Activated T-helper 9 cell treated with anti-CD3 and anti-CD28 coated beads, Interleukin-2, amount 50 U/mL, for 16 hours (primary cell): ENCODE measurements at places on chromosomes 7 and 10.

DNA sequence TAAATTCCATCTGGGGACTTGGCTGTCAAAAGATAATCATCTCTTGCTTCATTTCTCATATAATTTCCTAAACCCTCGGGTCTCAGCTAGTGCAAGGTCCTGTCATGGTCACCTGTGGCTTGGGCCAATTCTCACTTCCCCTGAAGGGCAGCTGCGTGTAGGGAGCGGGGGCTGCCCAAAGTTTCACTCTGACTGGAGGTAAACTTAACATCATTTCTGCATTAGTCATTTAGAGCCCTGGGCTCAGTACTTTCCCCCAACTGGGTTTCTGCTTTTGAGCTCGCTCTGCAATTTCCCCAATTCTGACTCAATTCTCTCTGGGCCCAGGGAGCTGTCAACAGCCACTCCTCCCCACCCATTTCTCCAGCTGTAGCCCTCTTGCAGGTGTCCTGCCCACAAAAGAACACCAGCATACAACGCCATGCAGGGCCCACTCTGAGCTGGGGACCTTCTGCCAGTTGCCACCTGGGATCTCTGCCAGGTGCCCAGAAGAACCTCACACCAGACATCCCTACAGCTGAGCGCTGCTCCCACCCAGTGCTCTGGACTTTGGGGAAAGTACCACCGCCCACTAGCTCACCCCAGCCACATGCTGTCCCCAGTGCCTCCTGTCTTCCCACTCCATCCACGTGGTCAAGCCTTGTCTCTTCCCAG, 37.9 kb downstream of the VOPP1 start:
- peak; percentile 57 for DNase-seq

DNA sequence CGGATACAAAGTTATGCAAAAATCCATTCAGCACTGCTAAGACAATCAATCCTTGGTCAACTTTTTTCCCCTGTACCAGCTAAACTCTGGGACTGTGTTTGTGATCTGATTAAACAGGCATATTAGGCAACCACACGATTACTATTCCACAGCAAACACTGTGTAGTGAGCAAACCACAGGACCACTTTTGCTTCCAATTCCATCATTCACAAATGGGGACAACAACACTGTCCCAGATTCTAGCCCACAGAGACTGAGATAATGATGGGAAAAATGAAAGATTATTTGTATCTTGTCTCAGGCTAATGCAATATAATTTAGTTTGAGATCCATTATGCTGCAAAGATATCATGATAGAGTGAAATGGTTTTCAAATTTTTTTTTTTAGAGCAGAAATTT, 163.7 kb upstream of the AOAH start:
- no peak for DNase-seq

GRCh38 chr10:125785791-125786190, 10.2 kb upstream of the MMP21 start:
- DNase-seq: no peak

- DNase-seq: no peak
Observed at GRCh38 chr10:88042160-88043100, 179.0 kb downstream of the PTEN start.

GRCh38 chr10:14667280-14667679, 107.4 kb downstream of the FAM107B start:
- DNase-seq: no peak

DNA sequence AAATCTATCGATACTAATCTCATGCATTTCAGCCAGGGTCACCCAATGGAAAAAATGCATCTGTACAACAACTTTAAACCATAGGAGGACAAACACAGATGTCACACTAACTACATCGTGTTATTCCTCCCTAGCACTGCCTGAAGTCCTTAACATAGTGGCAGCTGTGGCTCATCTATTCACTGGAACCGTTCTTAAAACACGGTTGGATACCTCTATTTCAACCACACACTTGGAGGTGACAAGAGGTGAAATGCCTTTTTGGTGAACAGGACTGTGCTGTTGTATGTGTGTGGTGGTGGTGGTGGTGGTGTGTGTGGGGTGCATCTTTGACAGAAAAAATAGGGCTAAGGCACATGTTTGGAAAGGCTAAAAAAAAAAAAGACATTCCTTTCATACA, 93.1 kb downstream of the NRP1 start:
- DNase-seq: no peak

- peak; percentile 6 for DNase-seq
Observed at GRCh38 chr10:74824184-74824899, 2.1 kb upstream of the KAT6B start.

- no peak for DNase-seq
Observed at GRCh38 chr7:132295175-132295574, 281.1 kb downstream of the PLXNA4 start.

DNA sequence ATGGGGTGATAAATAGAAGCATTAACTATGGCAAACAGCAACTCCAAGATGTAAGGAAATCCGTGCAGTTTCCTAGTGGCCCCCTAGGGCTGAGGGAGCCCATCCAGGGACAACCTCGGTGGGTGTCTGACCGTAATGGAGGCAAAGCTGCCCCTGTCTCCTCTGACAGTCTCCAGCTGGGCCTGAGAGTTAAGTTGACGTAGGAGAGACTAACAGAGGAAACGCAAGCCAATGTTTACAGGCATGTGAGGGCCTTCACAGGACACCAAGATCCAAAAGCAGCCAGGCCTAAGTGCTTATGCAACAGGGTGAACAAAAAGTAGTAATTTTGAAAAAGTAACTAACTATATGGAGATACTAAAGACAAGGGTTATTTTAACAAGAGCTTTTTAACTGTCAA, 330.0 kb upstream of the C7orf33 start:
- DNase-seq: no peak

GRCh38 chr7:105017657-105018365, 3.8 kb downstream of the KMT2E start:
- no peak for DNase-seq

DNA sequence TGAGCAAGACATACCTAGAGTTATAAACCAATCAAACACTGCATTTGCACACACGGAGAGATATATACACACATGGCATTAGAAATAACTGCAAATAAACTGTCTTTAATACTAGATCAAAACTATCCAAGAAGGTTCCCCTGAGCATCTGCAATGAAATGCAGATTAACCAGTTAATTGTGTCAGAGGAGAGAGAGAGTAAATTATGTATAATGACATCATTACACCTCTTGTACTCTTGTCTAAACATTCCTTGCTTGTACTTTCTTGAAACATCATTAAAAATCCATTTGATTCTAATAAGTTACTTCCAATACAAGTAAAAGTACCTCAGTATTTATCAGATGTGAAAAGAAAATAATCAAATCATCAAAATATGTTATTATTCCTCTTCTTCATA, 932 bp downstream of the ANKRD22 start:
- no peak for DNase-seq

- DNase-seq: no peak
Observed at GRCh38 chr10:129258283-129258923, 208.6 kb upstream of the MGMT start.

GRCh38 chr10:59434463-59435321, 72.3 kb upstream of the FAM13C start:
- DNase-seq: no peak

GRCh38 chr10:124602121-124602561, 140.5 kb downstream of the LHPP start:
- no peak for DNase-seq

GRCh38 chr10:110336111-110336721, 31.5 kb upstream of the SMNDC1 start:
- no peak for DNase-seq

- no peak for DNase-seq
Observed at GRCh38 chr10:113313048-113313602, 239.7 kb upstream of the HABP2 start.

- peak; percentile 31 for DNase-seq
Observed at GRCh38 chr7:7183061-7183837, 905 bp downstream of the C1GALT1 start.

DNA sequence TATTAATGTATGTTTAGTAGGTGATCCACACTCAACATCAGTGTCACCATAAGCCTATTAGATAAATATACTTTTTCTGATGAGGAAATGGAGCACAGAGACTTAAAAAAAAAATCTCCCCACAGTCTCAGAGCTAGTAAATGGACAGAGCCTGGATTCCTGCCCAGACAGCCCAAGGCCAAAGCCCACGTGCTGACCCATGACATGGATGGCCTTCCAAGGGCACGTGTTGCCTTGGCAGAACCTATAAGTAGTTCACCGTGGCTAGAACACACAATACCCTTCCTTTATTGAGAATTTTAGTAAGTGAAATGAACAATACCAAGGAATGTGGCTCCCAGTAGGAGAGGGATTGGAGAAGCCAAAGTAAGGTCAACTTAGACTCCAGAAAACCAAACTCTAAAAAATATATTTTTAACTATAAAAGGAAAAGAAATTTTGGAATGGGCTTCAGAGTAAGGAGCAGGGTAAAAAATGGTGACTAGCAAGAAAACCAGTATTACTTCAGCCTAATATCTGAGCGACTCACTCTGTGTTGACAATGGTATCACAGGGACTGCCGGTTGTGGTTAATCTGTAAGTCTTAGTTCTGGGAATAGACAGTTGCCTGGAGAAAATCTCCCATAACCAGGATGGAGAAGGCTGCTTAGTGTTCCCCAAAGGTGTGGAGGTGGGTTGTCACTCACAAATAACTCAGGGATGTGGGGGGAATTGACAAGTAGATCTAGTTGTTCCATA, 223.0 kb downstream of the SORCS1 start:
- DNase-seq: no peak

DNA sequence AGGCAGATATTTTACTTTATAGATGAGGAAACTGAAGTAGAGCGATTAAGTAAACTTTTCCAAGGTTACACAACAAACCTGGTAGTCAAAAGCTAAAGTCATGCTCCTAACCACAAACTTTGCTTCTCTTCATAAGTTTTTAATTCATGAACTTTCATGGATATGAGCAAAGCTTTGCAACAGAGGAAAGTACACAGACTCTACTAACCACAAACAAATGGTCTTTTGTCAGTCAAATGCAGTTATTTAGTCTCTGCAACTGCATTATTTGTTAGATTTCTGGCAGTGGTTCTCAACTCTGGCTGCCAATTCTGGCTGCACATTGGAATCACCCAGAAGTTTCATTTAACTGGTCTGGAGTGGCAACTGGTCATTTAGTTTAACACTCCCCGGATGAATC, 140.6 kb upstream of the TMEM168 start:
- DNase-seq: no peak

- DNase-seq: no peak
Observed at GRCh38 chr10:124644771-124645415, 99.3 kb downstream of the FAM53B start.

DNA sequence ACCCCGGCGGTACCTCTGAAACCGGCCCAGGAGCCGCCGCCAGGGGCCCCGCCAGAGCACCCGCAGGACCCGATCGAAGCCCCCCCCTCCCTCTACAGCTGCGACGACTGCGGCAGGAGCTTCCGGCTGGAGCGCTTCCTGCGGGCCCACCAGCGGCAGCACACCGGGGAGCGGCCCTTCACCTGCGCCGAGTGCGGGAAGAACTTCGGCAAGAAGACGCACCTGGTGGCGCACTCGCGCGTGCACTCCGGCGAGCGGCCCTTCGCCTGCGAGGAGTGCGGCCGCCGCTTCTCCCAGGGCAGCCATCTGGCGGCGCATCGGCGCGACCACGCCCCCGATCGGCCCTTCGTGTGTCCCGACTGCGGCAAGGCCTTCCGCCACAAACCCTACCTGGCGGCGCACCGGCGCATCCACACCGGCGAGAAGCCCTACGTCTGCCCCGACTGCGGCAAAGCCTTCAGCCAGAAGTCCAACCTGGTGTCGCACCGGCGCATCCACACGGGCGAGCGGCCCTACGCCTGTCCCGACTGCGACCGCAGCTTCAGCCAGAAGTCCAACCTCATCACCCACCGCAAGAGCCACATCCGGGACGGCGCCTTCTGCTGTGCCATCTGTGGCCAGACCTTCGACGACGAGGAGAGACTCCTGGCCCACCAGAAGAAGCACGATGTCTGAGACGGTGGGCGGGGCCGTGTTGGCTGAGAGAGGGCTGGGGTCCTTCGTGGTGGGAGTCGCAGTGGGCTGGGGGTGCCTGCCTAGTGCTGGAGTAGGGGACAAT, 3.8 kb downstream of the REPIN1 start:
- no peak for DNase-seq

GRCh38 chr7:3636131-3636860, 335.2 kb downstream of the SDK1 start:
- DNase-seq: no peak

DNA sequence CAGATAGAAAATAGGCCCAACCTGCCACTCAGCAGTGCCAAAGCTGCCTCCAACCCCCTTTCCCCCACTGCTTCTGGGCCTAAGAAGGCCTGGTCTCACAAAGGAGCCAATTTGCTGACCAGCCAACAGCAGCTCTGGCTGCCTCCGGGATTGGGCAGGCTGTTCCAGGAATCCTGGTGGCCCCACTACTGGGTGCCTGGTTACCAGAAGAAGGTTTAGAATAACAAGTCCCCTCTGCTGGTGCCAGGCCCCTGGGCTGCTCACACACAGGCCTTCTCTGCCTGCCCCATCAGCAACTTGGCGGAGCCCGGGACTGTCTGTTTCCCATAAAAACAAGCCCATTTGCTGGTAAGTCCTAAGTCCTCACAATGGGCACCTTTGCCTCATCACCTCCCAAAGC, 1.2 kb downstream of the PHKG1 start:
- DNase-seq: no peak

GRCh38 chr7:47622946-47623640, 41.2 kb upstream of the TNS3 start:
- no peak for DNase-seq

DNA sequence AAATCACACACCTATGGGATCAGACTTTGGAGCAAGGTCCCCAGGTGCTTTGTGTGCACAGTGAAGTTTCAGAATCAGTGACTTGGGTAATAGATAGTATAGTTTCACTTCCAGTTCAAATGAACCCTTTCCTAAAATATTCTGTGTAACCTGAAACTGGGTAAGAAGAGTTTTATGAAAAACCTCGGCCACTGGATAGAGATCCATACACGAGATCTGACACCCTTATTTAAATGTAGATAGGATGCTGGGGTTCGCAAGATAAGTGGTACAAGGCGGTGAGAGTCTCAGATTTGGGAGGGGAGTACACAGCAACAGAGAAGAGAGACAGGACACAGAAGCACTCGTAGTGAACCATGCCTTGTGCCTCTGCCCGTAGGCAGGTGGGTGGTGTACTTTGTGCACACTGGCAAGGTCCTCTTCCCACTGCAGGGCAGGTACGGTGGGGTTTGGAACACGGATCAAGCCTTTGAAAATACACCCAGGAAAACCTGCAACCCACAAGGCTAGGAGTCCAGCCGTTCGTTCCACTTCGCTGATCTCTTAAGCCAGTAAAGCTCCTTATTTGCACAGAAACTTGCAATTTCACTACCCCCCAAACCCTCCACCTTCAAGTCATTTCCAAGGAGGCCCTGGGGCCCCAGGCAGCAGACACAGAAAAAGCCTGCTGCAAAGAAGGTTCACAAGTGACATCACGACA, 162.8 kb downstream of the USP6NL start:
- no peak for DNase-seq

DNA sequence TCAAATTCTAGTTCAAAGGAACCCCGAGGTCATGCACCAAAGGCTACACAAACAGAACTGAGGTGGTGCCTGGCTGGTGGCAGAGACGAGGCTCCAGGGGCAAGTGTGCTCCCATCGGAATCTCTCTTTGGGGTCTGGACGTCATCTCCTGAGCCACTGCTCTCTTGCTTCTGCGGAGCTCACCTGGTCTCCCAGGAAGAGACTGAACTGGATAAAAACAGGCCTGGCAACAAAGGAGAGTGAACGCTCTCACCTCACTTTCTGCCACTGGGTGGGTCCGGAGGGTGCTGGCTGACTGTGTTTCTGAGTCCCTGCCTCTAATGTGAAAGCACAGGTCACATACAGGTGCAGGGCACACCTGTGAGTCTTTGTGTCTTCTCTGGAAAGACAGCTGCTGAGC, 22.4 kb downstream of the VIPR2 start:
- DNase-seq: no peak
